WTC11 (cell line): ENCODE measurements at places on chromosomes 1 and 21.

- no peak overlapping the region for H3K4me3 ChIP-seq
- no peak overlapping the region for H3K27ac ChIP-seq
- H3K4me1 ChIP-seq, result peaks cover 14% of the 10 kb centered on the region
- H3K27me3 ChIP-seq, result no peaks in the 10 kb centered on the region
These were observed 17.2 kb downstream of the CSRP1 start for GRCh38 chr1:201489643-201490261.

DNA sequence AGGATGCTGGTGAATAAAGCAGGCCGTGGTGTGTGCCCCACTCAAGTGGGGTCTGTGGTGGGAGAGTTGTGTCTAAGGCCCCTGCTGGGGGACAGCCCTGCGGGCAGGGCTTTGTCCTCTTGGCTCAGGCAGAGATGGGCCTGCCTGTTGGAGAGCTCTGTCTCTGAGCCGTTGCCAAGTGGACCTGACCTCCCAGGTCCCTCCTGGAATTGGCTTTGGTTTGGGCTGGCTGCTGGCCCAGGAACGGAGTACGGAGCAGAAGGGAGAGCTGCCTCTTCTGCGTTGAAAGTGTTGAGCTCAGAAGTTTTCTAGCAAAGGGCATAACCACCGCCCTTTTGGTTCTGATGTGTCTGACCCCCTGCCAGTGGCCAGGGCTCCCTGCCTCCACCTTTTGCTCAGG is 153.9 kb downstream of the PEX14 start:
- no peak for DNase-seq
- peaks cover 29% of the 10 kb centered on the region for H3K4me1 ChIP-seq
- no peak overlapping the region for H3K4me3 ChIP-seq
- no peak overlapping the region; the same call in 1 of the 2 replicates for H3K27ac ChIP-seq
- no peaks in the 10 kb centered on the region for H3K27me3 ChIP-seq
- H3K36me3 ChIP-seq, result 0 out of 2 replicates have a peak, but pooled peaks cover 2% of the 10 kb centered on the region

DNA sequence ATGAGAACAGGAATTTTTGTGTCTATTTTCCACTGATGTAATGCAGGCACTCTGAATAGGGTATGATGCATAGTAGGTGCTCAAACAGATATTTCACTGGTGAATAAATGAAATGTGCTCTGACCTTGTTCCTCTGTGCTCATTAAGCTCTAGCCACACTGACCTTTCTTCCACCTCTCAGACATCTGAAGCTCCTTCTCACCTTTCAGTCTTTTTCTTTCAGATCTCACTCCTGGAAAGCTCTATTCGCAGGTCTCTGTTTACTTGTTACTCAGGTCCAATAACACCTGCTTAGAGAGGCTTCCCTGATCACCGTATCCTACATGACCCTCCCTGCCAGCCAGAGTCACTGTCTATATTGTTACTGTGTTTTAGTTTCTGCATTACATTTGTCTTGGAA is 59.2 kb upstream of the IVNS1ABP start:
- H3K27ac ChIP-seq, result no peak overlapping the region
- no peak overlapping the region for H3K4me3 ChIP-seq
- peaks cover 15% of the 10 kb centered on the region for H3K4me1 ChIP-seq
- no peak for DNase-seq
- no peaks in the 10 kb centered on the region for H3K27me3 ChIP-seq

GRCh38 chr1:235011064-235011598 is 117.5 kb downstream of the TOMM20 start:
- no peak overlapping the region for H3K4me3 ChIP-seq
- H3K36me3 ChIP-seq, result peaks cover 9% of the 10 kb centered on the region
- H3K27ac ChIP-seq, result no peak overlapping the region
- H3K27me3 ChIP-seq, result no peaks in the 10 kb centered on the region; the same call in 1 of the 2 replicates
- peaks cover 22% of the 10 kb centered on the region for H3K4me1 ChIP-seq

DNA sequence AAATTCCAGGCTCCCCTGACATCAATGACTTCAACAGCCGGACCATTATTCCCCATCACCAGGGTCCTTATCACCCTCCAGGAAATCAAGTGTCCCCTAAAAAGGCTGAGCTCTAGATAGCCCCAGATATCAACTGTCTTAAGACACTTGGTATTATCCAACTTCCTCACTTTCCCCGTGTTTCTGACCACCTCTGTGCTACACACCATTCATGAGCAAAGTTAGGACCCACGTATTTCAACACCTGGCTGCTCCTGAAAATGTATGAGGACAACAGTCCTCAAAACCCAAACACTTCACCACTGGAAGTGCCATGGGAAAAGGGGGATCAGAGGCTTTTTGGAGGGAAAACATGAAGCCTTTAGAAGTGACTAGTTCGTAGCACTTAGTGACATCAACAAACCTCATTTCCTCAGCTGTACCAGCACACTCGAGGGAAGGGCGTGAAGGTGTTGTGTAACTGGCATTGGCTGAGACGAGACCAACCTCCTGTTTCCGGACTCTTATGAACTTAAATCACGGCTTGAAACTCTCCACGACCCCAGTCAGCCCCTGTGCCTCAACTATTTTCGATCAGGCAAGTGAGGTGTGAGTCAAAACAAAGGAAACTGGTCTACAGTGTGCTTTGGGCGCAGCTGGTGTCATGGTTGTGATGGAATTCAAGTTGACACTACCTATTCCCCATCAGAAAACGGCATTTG is 4.1 kb upstream of the CHD5 start:
- H3K4me3 ChIP-seq, result no peak overlapping the region
- peaks cover 53% of the 10 kb centered on the region for H3K4me1 ChIP-seq
- H3K27ac ChIP-seq, result peak overlapping the region; percentile 74
- H3K36me3 ChIP-seq, result peaks cover 28% of the 10 kb centered on the region
- peaks cover 27% of the 10 kb centered on the region for H3K27me3 ChIP-seq

DNA sequence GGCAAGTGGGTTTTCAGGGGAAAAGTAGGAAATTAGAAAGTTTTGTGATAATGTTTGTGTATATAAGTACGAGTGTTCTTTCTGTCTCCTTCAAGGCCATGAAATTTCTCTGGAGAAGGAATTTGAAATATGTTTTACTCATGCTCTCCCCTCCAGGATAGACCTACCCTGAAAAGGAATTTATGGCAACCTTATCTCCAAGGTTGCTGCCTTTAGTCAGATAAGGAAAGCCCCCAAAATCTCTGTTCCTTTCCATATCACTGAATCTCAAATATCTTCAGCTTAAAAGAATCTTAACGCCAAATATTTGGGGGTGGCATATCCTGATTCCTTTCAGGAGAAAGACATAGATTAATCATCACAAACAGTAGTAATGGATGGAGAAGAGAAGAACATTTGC is 499 bp upstream of the C4BPB start:
- no peak overlapping the region for H3K4me3 ChIP-seq
- no peaks in the 10 kb centered on the region for H3K36me3 ChIP-seq

DNA sequence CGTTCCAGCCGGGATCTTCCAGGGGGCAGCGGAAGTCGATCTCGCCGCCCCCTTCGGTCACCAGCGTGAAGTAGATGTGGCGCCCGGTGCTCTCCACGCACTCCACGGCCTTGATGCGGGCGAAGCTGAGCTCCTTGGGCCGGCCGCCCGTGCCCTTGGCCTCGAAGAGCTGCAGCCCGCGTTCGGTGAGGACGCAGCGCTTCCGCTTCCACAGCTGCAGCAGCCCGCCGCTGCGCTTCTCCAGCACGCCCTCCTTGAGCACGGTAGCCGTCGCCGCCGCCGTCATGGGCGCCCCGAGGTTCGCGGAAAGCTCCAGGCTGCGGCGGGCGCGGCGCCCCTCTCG is 516 bp downstream of the PHLDA3 start:
- peak overlapping the region; percentile 90 for H3K4me3 ChIP-seq
- peaks cover 38% of the 10 kb centered on the region for H3K27me3 ChIP-seq
- peak; percentile 50 for DNase-seq
- peaks cover 23% of the 10 kb centered on the region for H3K36me3 ChIP-seq
- no peak overlapping the region for H3K27ac ChIP-seq

GRCh38 chr1:234645964-234646363 is 36.0 kb upstream of the IRF2BP2 start:
- no peak overlapping the region for H3K4me3 ChIP-seq
- H3K36me3 ChIP-seq, result peaks cover 4% of the 10 kb centered on the region; the same call in 1 of the 2 replicates
- DNase-seq, result no peak

GRCh38 chr1:3183411-3183810 is 114.4 kb downstream of the PRDM16 start:
- DNase-seq, result no peak
- no peak overlapping the region for H3K4me3 ChIP-seq
- no peak overlapping the region for H3K27ac ChIP-seq
- no peaks in the 10 kb centered on the region for H3K4me1 ChIP-seq

DNA sequence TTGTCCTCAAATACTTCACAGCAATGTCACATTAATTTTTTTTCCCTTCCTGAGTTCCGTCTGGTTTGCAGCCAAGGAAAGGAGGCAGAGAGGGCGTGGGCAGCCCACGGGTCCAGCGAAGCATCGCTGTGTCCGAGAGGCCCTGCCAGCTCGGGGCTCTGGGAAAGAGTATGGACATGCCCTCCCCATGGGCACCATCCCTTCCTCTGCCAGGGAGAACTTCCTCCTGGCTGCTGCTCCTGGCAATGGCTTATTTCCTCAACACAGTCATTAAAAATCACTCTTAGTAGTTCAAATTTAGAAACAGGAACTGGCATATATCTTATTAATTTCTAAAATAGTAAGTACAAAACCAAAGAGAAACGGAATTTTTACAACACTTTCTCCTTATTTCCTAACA is 115.4 kb downstream of the RIPK4 start:
- no peak for DNase-seq
- H3K4me1 ChIP-seq, result peaks cover under 1% of the 10 kb centered on the region
- no peak overlapping the region for H3K4me3 ChIP-seq
- no peak overlapping the region for H3K27ac ChIP-seq

DNA sequence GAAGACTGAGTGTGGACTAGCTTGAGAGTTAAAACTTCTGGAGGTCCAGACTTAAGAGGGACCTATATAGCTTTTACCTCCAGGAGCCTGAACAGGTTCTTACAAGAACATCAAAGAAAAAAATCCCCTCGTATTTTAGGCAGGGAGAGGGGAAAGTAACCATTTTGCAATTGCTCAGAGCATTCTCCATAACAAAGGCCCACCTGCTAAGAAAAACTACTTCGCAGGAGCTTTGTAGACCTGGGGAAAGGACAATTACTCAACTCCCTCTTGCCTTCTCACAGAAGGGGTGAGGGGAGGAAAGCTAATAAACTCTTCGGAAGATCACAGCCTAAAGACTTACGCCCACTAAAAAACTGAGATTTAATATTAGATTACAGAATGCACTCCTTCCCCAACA is 86.3 kb downstream of the RERE start:
- H3K4me1 ChIP-seq, result peaks cover 41% of the 10 kb centered on the region
- peaks cover 18% of the 10 kb centered on the region for H3K36me3 ChIP-seq
- no peaks in the 10 kb centered on the region for H3K27me3 ChIP-seq
- peak overlapping the region; percentile 4; the same call in 1 of the 2 replicates for H3K4me3 ChIP-seq

DNA sequence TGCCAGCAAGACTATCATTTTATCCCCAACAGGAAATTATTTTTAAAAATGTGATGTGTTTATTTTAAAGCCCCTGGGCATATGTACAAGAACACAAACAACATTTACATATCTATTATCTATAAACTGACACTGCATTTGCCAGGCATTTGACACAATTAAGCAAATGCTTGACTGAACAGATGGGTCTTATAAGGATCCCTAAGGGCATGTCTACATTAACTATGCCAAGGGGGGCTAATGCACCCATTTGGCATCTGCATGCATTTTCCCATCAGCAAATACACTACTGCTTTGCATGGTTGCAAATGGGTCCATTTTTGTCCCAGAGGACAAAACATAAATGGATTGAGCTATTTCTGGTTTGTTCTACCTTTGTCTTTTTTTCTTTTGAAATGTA is 884.8 kb upstream of the B3GALT2 start:
- H3K36me3 ChIP-seq, result 0 out of 2 replicates have a peak, but pooled peaks cover 2% of the 10 kb centered on the region
- H3K27me3 ChIP-seq, result no peaks in the 10 kb centered on the region
- 0 out of 2 replicates have a peak, but pooled peaks cover 2% of the 10 kb centered on the region for H3K4me1 ChIP-seq
- no peak for DNase-seq

GRCh38 chr1:241706967-241707366 is 54.9 kb downstream of the WDR64 start:
- no peaks in the 10 kb centered on the region for H3K36me3 ChIP-seq
- H3K4me3 ChIP-seq, result no peak overlapping the region
- no peak overlapping the region for H3K27ac ChIP-seq
- no peaks in the 10 kb centered on the region for H3K27me3 ChIP-seq
- no peaks in the 10 kb centered on the region for H3K4me1 ChIP-seq

GRCh38 chr1:240343966-240344365 is 252.3 kb downstream of the FMN2 start:
- H3K4me1 ChIP-seq, result peaks cover 7% of the 10 kb centered on the region; the same call in 1 of the 2 replicates
- H3K36me3 ChIP-seq, result no peaks in the 10 kb centered on the region
- no peak for DNase-seq
- no peak overlapping the region for H3K27ac ChIP-seq
- H3K27me3 ChIP-seq, result no peaks in the 10 kb centered on the region

DNA sequence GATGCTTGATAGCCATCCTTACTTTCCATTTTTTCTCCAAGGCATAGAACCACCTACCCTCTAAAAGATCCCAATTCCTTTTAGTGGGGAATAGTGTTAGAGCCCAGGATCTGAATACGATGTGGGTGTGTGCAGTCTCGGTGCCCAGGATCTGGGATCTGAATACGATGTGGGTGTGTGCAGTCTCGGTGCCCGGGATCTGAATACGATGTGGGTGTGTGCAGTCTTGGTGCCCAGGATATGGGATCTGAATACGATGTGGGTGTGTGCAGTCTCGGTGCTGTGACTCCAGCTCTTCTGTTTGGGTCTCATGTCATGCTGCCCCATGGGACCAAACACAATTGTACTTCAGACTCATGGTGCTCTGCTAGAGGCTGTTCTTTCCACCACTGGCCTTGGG is 265.5 kb downstream of the TRABD2B start:
- no peaks in the 10 kb centered on the region for H3K4me1 ChIP-seq
- H3K36me3 ChIP-seq, result no peaks in the 10 kb centered on the region
- peaks cover 40% of the 10 kb centered on the region for H3K27me3 ChIP-seq

DNA sequence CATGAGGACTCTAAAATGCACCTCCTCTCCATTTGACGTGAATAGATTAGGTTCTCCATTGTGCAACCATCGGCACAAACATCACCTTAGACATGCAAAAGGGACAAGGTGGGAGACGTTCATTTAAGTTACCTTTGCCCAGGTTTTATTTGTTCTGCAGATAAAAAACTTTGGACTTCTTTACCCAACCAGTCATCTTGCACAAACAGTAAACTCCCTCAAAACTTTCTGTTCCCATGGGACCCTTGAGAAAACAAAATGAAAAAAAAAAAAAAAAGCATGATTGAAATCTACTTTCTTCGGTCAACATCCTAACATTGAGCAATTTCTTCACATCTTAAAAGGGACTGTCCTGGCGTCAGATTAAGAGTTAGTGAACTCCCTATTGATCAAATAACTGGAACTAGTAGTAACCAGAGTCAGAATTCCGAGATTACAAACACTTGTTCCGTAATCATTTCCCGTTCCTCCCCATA is 31.4 kb upstream of the PROX1 start:
- no peak for DNase-seq
- peaks cover 3% of the 10 kb centered on the region for H3K27me3 ChIP-seq
- no peaks in the 10 kb centered on the region for H3K4me1 ChIP-seq
- no peak overlapping the region for H3K4me3 ChIP-seq
- H3K36me3 ChIP-seq, result no peaks in the 10 kb centered on the region

GRCh38 chr21:37060296-37060695 is 12.6 kb downstream of the PIGP start:
- 0 out of 2 replicates have a peak, but pooled peaks cover 7% of the 10 kb centered on the region for H3K36me3 ChIP-seq
- no peak overlapping the region for H3K4me3 ChIP-seq
